ENCODE measurements at places on chromosomes 16 and 17. TPM values are rescaled to one million over a fixed set of nuclear protein-coding genes. Genes with fewer than 3 reads are reported as not detected.

SEPTIN12 gene
- total RNA-seq, result not detected

RNU2-1 gene
- not detected for total RNA-seq

PRSS27 gene
- 0.62 TPM for total RNA-seq

MYLK3 gene
- total RNA-seq, result 1.4 TPM

KCNJ2 gene
- total RNA-seq, result 1.0 TPM

IRF8 gene
- total RNA-seq, result not detected

SCGB1C2 gene
- not detected for total RNA-seq

AKAP10 gene
- total RNA-seq, result 23.4 TPM

ZNF213 gene
- total RNA-seq, result 7.3 TPM

TEKT1 gene
- total RNA-seq, result not detected

CSH1 gene
- total RNA-seq, result not detected

AOC3 gene
- total RNA-seq, result under 0.01 TPM

RNF43 gene
- 12.0 TPM for total RNA-seq

CSH2 gene
- not detected for total RNA-seq

RAB34 gene
- 111 TPM for total RNA-seq

KRTAP2-2 gene
- not detected for total RNA-seq

CUEDC1 gene
- total RNA-seq, result 16.3 TPM

Measured in melanocyte of skin (primary cell).